ENCODE measurements at places on chromosomes 4 and X.

- no peak for DNase-seq
Measured at GRCh38 chr4:140239311-140239710, 85.3 kb upstream of the MAML3 start.

DNA sequence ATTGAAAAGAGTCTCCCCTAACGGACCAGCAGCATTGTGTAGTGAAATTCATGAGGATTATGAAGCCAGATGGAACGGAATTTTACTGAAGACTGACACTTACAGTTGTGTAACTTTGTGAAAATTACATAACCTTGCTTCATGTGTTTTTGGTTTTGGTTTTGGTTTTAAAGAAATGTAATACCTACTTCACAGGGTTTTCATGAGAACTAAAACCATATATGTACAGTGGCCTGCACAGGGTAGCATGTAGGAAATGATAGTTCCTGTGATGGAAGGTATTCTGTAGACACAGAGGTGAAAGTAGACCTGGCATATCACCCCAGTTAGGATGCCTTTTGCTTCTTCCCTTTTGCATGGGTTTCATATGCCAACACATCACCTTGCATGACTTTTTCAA lies 247.0 kb downstream of the BANK1 start:
- DNase-seq = no peak

DNA sequence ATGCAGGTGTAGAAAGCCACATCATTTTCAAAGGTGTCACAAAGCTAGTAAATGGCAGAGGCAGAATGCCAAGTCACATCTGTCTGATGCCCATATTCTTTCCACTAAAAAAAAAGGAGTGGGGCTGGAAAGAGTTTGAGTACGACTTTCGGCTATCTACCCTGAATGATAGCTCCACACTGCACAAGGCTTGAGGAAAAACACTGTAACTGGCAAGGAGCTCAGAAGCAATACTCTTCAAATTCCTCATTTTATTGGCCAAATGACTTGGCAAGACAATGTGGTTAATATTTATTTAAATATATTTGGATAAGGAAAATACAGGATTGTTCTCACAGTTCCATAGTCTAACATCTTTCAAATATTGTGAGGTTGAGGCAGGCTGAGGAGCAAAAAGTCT lies 5.4 kb upstream of the ADH1C start:
- DNase-seq = no peak

- DNase-seq = no peak
Measured at GRCh38 chr4:10949039-10949733, 264.6 kb upstream of the CLNK start.

DNA sequence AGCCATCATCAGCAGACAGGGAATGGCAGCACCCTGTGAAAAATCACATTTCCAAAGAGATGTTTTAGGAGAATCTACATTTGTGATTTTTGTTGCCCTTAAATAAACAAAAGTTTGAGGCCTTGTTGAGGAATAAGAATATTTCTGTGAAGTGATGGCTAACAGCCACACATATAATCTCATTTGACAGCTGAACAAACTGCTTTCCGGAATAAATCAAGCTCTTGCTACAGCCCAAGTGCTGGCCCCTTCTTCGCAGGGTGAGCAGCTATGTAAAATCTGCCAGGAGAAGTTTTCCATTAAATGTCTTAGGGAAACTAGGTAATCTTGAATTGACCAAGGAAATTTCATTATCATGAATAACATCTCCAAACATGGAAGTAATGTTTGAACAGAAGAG lies 106.4 kb upstream of the GPM6B start:
- DNase-seq = no peak

- no peak for DNase-seq
Measured at GRCh38 chr4:152351080-152351479, 184.8 kb downstream of the FBXW7 start.

GRCh38 chrX:78687586-78687985 lies 28.5 kb upstream of the RTL3 start:
- peak; percentile 13 for DNase-seq
